ENCODE measurements at places on chromosomes 6 and 20.
A peak's percentile ranks its signal among the peaks of the same experiment; 100 is the strongest.

GRCh38 chr20:4297127-4297826, 281.9 kb upstream of the RNF24 start:
- no peak for DNase-seq

DNA sequence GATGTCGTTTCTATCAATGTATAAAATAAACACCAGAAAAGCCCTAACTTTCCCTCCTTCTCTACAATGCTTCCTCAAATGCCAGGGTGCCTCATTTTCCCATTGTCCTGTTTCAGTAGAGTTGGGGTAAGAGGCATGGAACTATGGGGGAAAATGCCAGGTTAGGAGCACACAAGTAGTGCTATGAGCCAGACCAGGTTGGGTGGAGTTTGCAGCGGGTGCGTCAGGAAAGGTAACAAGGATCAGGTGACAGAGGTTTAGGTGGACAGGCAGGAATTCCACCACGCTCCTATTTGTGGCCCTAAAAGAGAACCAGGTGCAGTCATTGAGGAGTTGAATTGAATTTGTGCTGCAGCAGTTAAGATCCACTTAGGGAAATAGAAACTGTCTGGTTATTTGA, 36.5 kb downstream of the SYTL3 start:
- DNase-seq: no peak

DNA sequence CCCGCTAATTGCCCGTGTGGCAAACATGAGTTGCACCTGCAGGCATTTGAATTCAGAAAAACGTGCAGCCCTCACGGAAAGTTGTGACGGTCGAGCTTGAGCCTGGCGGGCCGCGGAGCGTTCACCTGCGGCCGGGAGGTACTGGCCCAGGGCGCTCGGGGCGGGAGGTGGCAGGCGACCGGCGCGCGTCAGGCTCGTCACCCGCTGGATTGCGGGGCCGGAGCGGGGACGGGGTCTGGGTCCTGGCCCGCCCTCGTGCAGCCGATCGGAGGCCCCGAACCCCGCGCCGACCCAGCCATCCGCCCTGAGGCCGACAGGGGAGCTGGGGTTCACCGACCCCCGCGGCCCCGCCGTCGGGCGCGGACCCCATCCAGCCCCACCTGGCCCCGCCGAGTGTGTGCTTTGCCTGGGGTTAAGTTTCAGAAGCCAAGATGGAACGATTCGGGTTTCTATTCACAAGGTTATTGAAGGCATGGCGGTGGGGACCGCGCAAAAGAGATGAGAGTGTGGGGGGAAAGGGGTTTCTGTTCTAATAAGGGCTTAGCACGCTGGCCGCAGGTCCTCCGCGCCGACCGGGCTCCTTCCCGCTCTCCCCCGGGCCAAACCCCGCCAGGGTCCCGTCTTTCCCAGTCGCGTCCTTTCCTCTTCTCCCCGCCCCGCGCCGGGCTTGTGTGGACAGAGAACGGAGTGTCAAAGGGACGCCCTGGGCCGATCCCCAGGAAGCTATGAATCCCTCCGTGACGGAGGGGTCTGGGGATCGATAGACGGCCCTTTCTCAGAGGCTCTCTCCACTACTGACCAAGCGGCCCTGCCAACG, 1.6 kb upstream of the HEY2 start:
- DNase-seq: peak; percentile 10

- no peak for DNase-seq
Measured at GRCh38 chr20:58981628-58982364, 740 bp downstream of the NELFCD start.

- no peak for DNase-seq
Measured at GRCh38 chr6:99016355-99016754, 68.6 kb upstream of the FBXL4 start.

- no peak for DNase-seq
Measured at GRCh38 chr20:46025376-46025783, 3.6 kb upstream of the SLC12A5 start.

DNA sequence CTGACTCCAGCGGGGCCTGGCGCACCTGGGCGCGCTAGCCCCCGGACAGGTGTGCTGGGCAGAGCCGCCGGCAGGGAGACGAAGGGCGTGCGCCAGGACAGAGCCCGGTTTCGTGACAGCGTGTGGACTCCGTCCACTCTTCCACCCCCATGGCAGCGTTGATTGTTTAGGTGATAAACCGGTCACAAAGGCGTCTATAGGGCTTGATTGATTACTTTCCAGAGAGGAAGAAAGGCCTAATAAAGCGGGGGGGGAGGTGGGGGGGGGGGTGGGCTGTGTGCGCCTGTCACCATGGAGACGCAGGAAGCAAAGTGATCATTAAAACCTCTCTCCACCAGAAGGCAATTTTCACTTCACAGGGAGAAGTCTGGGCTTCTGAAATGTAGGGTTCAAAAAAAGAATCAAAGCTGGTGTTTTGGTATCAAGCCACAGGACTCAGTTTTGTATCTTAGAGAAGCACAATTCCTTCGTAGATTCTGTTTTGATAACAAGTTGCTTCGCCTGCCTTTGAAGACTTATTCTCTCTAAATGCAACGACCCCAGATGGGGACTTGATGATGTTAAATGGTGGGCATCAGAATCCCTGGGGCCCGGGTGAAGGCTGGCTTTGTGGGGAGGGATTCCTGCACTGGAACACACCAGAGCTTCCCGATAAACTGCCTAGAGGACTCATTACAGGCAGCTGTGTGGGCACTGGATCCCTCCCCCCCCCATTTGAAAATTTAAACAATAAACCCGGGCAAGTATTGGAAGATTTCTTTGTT, 1.4 kb downstream of the PHACTR3 start:
- DNase-seq: no peak

DNA sequence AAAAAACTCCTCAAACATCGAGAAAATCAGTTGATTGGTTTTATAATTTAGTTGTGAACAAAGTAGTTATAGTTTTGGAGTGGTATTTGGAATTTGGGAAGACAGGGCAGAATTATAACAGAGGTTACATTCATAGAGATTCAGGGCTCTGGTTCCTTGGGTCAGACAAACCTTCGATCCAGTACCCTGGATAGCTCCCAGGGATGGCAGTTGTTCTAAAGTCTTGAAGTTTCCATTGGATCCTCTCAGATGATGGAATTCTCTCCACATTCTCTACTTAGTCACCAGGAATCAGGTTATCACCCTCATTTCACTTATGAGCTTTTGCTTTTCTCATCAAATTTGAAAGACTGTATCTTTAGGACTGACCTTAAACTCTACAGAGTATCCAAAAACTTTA, 285.1 kb downstream of the CENPW start:
- DNase-seq: no peak

DNA sequence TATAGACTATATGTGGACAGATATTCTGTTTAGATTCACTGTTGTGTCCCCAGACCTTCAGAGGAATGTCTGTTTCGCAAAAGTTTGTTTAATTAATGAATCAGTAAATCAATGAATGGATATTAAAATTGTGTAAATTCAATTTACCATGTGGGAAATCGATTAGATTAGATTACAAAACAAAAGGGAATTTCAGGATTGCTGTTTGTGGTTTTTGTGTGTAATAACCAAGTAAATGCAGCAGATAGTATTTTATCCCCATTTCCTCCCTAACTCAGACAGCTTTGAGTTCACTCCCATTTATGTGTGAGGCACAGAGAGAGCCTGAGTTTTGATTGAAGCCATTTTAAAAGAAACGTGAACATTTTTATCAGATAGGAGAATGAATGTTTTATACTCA, 214.8 kb downstream of the ADGB start:
- DNase-seq: no peak

DNA sequence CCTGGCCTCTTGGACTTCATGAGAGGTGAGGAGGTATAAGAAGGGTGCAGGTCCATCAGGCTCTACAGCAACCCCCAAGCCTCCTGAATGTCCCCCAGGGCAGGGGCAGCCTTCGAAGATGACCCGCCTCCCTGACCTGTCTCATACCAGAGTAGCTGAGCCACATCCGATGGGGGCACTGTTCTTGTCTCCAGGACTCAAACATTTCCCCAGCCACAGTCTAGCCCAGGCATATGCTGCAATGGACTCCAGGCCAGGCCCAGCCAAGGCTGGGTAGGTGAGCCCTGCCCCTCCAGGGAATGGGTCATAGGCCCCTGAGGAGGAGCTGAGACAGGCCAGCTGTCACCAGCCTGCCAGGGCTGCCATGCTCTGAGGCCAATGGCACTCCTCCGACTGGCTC, 65.3 kb downstream of the BANF2 start:
- no peak for DNase-seq

DNA sequence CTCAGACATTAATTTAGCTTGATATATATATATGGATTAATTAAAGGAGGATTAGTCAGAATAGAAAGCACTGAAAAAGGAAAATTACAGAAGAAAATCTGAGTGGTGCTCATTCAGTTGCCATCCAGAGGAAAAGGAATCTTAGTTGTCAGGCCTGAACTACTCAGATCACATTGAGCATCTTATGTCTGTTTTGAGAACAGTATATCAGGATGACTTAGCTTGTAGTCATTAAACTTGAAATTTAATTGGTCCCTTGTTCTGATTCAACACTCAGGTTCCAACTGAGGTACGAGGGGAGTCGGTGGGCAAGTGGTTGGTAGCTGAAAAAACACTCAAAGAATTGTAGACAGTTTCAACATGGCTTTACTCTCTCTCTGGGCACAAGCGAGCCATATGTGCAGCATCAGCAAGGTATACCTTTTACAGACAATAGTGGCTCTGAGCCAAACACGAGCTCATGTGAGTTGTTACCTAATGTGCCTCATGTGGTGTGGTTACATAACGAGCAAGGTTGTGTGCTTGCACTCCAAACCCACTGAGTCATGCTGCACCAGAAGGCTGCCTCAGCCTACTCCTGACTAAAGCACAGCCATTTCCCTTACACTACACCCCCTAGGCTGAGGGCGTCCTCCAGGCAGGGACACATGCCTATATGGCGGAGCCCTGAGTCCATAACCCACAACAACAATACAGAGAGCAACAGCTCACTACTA, 73.0 kb upstream of the HMGN3 start:
- no peak for DNase-seq

DNA sequence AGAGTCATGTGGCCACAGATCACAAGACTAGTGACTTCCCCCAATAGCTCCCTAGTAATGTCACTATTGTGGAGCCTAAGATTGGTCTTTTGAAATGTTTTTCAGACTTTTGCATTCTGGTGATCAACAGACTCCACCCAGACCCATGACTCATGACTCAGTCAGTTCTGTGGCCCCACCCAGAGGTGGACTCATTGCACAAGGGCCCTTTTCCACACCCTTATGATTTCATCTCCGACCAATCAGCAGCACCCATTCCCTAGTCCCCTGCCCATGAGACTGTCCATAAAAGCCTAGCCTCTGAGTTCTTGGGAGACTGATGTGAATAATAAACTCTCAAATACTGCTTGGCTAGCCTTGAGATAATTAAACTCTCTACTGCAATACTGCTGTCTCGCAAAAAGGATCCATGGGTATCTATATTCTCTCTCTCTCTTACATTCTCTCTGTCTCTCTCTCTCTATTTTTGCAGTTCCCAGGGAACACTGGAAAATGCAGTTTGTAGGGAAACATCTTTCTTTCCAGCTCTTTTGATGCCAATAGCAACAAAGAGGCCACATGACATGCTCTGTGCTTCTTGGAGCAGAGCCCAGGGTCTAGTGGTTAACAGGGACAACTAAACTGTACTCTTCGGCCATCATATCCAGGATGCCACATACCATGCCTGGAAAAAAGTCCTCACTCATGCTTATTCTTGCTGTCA, 71.3 kb upstream of the IYD start:
- no peak for DNase-seq

DNA sequence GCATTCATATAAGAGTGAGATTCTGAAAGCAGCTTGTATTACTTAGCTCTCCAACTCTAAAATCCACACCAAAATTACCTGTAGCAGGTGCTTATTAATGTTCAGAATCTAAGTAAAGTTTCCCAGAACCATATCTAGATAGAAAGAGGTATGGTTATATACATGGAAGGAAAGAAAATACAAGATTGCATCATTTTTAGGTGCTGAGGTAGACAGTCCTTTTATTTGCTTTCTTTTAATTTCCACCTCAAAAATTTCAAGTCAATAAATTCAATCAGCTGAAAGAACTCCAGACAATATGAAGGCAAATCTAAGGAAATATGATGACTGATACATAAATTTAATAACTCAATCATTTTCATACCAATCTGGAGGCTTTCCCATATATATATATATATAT, 521.9 kb downstream of the PKHD1 start:
- DNase-seq: no peak

DNA sequence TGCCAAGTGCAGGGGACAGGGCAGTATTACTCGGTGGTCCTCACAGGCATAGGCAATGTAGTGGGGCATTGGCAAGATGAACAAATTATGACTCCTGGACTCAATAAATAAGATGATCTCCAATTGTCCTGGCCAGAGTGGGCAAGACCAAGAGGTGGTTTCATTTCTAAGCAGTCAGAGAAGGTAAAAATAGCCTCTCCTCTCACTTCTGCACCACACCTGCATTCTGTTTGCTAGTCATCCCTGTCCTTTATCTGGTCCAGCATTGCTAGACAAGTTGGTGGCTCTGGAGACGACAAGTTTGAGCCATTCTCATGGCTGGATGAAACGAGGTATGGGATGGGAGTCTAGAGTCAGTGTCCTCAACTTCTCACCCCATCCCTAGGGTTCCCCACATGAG, 83.0 kb downstream of the BANF2 start:
- no peak for DNase-seq

DNA sequence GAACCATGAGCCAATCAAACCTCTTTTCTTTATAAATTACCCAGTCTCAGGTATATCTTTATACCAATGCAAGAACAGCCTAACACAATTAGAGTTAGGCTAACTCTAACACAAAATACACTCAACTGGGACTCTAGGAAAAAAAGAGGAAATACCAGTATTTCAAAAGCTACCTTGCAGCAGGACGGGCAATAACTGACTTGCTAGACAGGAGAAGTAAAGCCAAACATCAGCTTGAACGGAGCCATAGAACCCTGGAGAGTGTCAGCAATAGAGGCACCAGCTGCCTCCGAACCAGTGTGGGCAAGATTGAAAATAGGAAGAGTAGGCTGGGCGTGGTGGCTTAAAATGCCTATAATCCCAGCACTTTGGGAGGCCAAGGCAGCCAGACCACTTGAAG, 162.0 kb upstream of the SOX4 start:
- DNase-seq: no peak

- DNase-seq: no peak
Measured at GRCh38 chr6:80489911-80490635, 383.6 kb downstream of the BCKDHB start.

GRCh38 chr20:21706261-21707195, 1.1 kb downstream of the PAX1 start:
- no peak for DNase-seq

DNA sequence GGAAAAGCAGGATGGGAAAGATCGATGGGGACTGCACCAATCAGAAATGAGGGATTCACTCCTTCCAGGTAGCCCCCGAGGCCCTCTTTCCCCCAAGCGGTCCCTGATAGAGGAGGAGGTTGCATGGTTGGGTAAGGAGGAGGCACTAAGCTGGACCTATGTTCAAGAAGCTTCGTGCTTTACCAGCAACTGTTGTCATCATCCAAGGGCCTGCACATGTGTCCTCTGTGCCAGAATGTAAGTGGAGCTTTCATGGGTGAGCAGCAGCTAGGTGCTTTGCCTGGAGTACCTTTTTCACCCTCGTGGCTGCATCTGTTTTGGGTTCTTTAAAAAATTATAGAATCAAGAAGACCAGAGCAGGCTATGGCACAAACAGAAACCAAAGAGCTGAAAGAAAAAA, 54.0 kb downstream of the GMPR start:
- no peak for DNase-seq

Measured in CD4-positive, alpha-beta T cell (primary cell).